ENCODE measurements at places on chromosomes 6 and 20.

DNA sequence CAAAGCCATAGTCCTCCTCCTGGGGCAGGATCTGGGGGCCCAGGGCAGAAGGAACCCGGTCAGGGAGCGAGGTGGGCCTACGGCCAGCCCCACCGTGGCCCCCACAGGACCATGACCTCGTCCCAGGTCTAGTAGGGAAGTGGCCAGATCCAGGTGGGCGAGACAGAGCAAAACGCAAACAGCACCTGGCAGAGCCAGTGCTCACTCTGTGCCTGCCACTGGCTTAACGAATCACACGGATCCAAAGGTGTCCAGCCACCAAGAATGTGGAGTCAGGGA lies 169.7 kb downstream of the PREX1 start:
- no peak for DNase-seq

GRCh38 chr6:128801621-128802020 lies 81.3 kb upstream of the LAMA2 start:
- DNase-seq = no peak

- DNase-seq = no peak
These were observed 104.6 kb downstream of the LRFN2 start for GRCh38 chr6:40482532-40482931.

DNA sequence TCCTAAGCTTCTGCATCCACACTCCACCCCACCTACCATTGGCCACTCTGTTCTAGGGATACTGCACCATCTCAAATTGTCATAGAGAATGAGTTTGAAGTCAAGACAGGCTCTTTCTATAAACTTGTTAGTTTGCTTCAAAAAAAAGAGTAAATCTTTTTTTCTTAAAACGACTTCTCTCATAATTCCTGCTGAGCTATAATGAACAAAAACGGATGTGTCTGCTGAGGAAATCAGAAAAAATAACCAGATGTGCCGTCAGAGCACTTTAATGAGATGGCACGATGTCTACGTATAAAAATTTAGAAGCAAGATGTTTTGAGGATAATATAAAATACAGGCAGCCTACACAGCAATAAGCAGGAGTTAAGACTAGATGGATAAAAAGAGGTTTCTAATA lies 24.0 kb upstream of the DDO start:
- DNase-seq = no peak

DNA sequence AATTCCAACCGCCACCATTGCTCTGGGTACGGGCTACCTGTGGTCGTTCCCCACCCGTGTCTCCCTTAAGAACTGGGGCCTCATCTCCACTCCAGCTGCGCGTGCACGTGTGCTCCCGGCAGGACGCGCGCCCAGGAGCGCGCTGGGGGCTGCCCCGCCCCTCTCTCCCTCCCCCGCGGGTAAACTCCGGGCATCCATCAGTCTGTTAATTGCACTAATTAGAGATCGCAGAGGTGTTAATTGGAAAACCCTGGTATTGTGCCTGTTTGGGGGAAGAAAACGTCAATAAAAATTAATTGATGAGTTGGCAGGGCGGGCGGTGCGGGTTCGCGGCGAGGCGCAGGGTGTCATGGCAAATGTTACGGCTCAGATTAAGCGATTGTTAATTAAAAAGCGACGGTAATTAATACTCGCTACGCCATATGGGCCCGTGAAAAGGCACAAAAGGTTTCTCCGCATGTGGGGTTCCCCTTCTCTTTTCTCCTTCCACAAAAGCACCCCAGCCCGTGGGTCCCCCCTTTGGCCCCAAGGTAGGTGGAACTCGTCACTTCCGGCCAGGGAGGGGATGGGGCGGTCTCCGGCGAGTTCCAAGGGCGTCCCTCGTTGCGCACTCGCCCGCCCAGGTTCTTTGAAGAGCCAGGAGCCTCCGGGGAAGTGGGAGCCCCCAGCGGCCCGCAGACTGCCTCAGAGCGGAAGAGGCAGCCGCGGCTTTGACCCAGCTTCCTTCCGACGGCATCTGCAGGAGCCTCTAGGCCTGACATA lies 14.4 kb downstream of the FOXP4 start:
- peak; percentile 85 for DNase-seq

All from activated naive CD4-positive, alpha-beta T cell treated with anti-CD3 and anti-CD28 coated beads, Interleukin-2, amount 50 U/mL, for 72 hours (primary cell).